Naive thymus-derived CD4-positive, alpha-beta T cell (primary cell): ENCODE measurements at places on chromosomes 3 and 15. TPM values are rescaled to one million over a fixed set of nuclear protein-coding genes. Genes with fewer than 3 reads are reported as not detected.

Gene RBP2
- not detected for total RNA-seq

DNA sequence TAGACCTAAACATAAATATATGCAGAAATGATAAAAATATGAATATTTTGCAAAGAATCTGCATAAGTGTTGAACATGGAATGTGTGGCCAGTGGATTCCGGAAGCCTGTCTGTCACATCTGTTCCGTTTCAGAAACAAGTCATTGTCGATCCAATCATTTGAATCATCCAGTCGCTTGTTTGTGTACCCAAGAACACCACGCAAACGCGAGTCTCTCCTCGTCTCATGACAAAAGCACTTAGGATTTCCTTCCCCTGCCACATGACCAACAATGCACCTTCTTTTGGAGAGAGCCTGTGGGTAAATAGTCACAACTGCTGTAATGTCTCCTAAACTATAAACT is 80.2 kb downstream of the FMN1 start:
- no peaks in the 10 kb centered on the region for H3K36me3 ChIP-seq
- DNase-seq: no peak
- no peak overlapping the region for H3K4me3 ChIP-seq
- H3K27me3 ChIP-seq: no peaks in the 10 kb centered on the region
- H3K4me1 ChIP-seq: no peaks in the 10 kb centered on the region
- no peak overlapping the region for H3K27ac ChIP-seq

Gene CACNA2D2
- 2.0 TPM for total RNA-seq

Gene HRH1
- total RNA-seq: not detected

DNA sequence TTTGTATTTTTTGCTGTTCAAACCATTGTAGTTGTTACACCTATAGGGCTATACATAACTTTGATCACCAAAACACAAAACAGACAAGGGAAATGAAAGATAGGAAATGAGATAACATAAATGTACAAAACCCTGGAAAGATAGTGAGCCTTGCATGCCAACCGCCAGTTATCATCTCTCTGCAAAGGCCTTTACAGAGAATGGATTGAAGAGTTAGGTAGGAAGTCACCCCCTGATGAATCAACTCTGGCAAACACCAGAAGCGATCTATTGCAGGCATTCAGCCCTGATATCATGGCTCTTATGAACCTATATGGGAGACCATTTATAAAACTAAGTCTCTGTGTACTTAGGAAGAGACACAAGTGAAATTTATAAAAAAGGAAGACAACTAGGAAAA is 588.0 kb downstream of the TUSC7 start:
- no peak overlapping the region for H3K27ac ChIP-seq
- H3K4me1 ChIP-seq: no peaks in the 10 kb centered on the region
- DNase-seq: no peak
- H3K36me3 ChIP-seq: no peaks in the 10 kb centered on the region

DNA sequence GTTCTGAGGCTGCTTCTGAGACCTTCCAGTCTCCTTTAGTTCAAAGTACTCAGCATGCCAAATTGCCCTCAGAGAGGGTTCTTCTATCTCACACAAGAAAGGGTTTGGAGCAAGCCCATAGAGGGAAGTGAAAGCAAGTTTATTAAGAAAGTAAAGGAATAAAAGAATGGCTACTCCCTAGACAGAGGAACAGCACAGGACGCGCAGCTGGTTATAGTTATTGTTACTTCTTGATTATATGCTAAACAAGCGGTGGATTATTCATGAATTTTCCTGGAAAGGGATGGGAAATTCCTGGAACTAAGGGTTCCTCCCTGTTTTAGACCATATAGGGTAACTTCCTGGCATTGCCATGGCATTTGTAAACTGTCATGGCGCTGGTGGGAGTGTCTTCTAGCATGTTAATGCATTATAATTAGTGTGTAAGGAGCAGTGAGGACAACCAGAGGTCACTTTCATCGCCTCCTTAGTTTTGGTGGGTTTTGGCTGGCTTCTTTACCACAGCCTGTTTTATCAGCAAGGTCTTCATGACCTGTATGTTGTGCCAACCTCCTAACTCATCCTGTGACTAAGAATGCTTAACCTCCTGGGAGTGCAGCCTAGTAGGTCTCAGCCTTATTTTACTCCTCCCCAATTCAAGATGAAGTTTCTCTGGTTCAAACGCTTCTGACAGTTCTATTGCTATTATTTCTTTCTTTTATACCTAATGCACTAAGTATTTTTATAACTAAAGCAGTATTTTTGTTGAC is 26.3 kb downstream of the SCN11A start:
- no peak for DNase-seq
- no peak overlapping the region for H3K4me3 ChIP-seq
- no peaks in the 10 kb centered on the region for H3K4me1 ChIP-seq
- H3K27ac ChIP-seq: no peak overlapping the region
- no peaks in the 10 kb centered on the region for H3K27me3 ChIP-seq
- H3K36me3 ChIP-seq: no peaks in the 10 kb centered on the region

DNA sequence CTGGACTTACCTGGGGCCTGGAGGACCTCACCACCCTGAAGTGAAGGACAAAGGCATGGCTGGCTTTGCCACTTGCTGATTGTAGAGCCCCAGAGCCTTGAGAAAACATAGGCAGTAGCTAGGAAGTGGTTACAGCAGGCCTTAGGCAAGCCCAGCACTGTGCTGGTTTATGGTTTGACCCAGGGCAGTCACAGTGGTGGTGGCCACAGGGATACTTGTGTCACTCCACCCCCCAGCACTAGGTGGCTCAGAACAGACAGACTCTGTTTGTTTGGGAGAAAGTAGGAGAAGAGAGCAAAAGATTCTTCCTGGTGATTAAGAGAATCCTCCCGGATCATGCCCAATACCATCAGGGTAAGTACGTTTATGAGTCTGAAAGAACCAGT is 13.2 kb upstream of the COL8A1 start:
- H3K36me3 ChIP-seq: no peaks in the 10 kb centered on the region
- no peak overlapping the region for H3K27ac ChIP-seq
- no peaks in the 10 kb centered on the region for H3K4me1 ChIP-seq

DNA sequence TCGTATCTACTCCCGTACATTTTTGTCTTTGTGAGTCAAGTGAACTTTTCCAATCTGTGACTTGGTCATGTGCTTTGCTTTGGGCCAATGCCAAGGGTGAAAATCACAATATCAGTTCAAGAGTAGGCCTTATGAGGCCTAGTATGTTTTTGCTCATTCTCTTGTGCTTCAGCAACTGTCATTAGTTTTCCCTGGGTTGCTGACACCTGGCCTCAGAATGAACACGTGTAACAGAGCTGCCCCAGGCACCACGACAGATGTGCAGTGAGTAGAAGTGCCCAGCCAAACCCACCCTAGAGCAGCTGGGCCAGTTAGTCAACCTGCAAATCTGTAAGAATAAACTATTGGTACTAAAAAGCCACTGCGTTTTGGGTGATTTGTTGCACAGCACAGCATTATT is 460.3 kb upstream of the WNT5A start:
- H3K4me3 ChIP-seq: no peak overlapping the region
- H3K4me1 ChIP-seq: no peaks in the 10 kb centered on the region
- H3K27ac ChIP-seq: no peak overlapping the region

- H3K27me3 ChIP-seq: no peaks in the 10 kb centered on the region
- no peak overlapping the region for H3K4me3 ChIP-seq
- no peak overlapping the region for H3K27ac ChIP-seq
- no peaks in the 10 kb centered on the region for H3K36me3 ChIP-seq
- DNase-seq: no peak
- no peaks in the 10 kb centered on the region for H3K4me1 ChIP-seq
Measured at GRCh38 chr3:100270215-100270583, 9.4 kb downstream of the TBC1D23 start.

Gene FBXW12
- not detected for total RNA-seq
